Amygdala (tissue), 56 donors: ENCODE measurements at places on chromosomes 6 and 20.

DNA sequence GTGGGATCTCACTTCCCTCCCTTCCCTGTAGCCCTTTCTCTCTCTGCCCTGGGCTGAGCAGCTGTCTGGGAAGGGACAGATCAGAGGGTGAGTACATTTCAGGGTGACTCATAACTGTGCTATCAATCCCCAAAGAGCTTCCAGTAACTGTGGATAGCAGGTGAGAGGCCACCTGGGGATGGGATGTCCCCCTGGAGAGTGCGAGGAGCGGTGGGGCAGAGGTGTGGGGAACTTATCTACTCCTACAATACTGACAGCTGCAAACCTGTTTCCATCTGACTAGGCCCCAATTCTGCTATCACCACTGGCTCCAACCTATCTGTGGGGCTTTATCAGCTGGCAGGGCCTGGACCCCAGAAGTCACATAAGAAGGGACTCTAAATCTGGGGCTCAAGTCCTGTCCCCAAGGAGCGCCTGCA is 32.6 kb downstream of the KCNK5 start:
- no peak for DNase-seq

DNA sequence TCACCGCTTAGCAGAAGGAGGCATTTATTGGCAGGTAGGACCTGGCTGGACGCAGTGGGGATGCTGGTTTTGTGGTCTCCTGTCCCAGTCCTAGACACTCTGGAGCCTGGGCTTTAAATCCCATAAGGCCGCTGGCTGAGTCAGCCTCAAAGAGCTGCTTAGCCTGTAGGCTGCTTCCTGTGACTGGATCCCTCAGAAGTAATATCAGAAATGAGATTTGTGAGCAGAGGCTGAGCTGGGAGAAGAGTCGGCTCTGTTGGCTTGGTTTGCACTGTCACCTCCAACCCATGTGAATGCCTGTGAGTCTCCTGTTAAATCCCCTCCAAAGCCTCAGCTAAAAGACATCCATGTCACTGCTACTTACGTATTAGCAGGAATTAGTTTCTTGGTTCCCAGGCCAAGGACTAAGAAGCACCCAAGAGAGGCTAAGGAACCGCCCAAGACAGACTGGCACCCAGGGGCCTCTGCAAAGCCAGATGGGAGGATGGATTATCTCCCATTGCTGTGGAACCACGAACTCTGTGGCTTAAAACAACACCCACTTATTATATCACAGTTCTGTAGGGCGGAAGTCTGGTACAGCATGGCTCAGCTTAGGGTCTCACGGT is 289.4 kb downstream of the CDC5L start:
- DNase-seq, result no peak

DNA sequence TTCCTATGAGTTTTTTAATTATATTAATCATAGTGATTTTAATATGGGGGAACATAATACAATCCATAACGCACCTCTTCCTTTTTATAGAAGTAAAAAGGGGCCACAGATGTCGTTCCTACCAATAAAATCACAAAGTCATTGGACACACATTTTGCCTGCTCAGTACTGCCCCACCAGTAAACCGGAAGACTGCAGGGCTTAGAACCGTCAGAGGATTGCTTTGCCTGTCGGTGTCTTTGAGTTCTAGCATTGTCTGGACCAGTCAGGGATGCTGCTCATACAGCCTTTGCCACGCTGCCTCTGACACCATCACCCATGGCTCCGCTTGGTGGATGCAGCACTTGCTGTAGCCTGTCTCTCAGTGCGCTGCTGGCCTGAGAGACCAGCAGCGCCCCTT is 853.6 kb downstream of the C6orf118 start:
- DNase-seq, result no peak

- no peak for DNase-seq
Observed at GRCh38 chr6:44960898-44961297, 367.2 kb upstream of the RUNX2 start.

DNA sequence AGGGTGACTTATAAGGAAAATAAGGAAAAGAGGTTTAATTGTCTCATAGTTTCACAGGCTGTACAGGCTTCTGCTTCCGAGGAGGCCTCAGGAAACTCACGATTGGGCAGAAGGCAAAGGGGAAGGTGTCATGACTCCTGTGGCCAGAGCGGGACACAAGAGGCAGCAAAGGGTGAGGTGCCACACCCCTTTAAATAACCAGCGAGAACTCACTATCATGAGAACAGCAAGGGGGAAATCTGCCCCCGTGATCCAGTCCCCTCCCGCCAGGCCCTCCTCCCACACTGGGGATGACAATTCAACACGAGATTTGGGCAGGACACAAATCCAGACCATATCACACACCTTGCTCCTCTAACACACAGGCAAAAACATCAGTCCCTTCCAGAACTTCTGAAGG is 254.0 kb downstream of the DLL1 start:
- no peak for DNase-seq

- no peak for DNase-seq
Observed at GRCh38 chr6:142902636-142903053, 42.3 kb downstream of the HIVEP2 start.

DNA sequence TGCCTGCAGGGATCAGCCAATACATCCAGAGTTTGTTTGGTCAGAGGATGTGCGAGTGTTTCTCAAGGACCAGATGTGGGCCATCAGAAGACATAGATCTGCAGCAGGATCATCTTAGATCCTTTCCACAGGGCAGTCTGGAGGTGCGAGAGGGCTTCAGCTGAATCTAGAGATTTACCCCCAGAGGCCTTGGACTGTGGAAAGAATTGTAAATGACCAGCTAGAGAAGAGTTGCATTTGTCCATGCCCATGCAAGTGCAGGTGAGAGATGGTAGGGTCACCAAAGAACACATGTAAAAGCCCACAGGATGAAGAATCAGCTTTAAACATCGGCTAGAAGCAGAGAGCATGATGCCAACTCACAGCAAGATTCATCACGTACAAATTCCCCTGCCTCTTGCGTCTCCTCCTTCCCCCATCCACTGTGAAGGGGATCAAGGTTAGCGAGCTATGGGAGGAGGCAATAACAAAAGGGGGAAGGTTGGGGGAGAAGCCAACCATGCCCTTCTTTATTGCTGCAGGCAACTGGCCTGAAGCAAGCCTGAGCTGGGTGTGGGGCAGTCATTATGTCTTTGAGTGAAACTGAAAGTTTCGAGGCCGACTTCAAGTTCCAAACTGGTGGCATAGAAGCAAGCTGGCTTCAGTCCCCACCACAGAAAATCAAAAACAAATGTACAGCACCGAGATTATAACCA is 83.5 kb downstream of the SCML4 start:
- no peak for DNase-seq

DNA sequence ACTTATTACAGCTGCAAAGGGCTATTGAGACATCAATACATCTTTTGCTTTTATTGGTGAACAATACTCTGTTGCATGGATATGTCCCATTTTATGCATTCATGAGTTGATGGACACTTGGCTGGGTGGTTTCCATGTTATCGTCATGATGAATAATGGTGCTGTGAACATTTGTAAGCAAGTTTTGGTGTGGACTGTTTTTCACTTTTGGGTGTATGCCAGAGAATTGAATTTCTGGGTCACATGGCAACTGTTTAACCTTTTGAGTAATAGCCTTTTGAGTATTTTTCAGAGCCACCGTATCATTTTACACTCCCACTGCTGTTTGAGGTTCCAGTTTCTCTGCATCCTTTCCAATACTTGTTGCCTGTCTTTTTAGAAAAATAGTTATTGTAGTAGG is 107.0 kb downstream of the JARID2 start:
- DNase-seq, result no peak

DNA sequence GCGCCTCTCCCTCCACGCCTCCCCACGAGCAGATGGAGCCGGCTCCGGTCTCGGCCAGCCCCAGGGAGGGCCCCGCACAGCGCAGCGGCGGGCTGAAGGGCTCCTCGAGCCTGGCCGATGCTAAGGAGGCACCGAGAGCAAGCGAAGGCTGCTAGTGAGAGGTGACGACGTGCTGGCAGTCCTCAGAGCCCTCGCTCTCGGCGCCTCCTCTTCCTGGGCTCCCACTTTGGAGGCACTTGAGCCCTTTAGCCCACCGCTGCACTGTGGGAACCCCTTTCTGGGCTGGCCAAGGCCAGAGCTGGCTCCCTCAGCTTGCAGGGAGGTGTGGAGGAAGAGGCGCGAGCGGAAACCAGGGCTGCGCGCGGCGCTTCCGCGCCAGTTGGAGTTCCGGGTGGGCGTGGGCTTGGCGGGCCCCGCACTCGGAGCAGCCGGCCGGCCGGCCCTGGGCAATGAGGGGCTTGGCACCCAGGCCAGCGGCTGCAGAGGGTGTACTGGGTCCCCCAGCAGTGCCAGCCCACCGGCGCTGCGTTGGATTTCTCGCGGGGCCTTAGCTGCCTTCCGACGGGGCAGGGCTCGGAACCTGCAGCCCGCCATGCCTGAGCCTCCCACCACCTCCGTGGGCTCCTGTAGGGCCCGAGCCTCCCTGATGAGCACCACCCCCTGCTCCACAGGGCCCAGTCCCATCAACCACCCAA is 2.5 kb upstream of the TMEM14C start:
- DNase-seq, result peak; percentile 17

DNA sequence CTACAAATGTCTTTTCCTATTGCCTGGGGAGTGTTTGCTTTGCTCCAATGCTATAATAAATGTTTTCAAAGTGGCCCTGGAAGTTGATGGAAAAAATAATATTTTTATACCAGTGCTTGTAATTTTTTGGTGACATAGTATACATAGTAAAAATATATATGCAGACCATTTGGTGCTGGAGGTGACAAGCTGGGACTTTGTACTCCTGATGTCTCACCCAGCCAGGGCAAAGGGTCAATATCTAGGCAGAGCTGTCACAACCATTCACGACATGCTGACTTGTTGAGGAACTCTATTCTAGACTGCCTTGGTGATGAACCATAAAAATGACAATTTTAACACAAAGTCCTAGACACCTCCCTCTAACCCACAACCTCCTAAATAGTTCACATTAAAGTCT is 203.0 kb downstream of the PLCB1 start:
- no peak for DNase-seq

DNA sequence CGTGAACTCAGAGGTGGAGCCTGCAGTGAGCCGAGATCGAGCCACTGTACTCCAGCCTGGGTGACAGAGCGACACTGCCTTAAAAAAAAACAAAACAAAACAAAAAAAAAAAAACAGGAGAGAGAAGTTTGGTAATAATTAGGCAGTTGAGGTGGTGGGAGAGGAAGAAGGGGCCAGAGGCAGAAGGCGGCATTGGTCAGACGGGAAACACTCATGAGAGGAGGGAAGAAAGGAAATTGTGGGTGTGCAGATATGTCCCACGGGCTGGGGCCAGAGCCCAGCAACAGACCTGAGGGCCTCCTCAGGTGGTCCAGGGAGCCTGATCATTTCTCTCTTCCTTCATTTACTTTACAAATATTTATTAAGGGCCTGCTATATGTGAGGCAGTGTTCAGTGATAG is 20.0 kb downstream of the SULF2 start:
- no peak for DNase-seq

- DNase-seq, result no peak
Observed at GRCh38 chr6:36712816-36713215, 15.2 kb downstream of the RAB44 start.

GRCh38 chr6:168100803-168101589 is 22.0 kb upstream of the FRMD1 start:
- no peak for DNase-seq

DNA sequence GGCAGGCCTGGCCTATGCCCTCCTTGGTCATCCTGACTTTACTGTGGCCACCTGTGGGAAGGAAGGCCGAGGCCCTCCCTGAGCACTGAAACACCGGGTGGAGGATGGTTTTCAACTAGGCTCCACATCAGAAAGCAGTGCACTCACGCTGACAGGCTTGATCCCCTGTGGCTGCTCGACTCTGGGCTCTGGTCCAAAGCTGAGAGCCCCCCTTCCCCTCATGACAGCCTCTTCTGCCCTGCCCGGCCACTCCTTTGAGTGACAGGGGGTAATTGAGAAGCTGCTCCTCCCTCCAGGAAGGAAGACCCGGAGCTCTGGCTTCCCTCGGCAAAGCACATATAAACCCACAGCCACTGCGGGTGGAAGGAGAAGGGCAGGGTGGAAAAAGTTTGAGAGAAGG is 43.6 kb downstream of the MUC22 start:
- DNase-seq, result peak; percentile 8

GRCh38 chr6:36834576-36835341 is 4.5 kb downstream of the CPNE5 start:
- no peak for DNase-seq

DNA sequence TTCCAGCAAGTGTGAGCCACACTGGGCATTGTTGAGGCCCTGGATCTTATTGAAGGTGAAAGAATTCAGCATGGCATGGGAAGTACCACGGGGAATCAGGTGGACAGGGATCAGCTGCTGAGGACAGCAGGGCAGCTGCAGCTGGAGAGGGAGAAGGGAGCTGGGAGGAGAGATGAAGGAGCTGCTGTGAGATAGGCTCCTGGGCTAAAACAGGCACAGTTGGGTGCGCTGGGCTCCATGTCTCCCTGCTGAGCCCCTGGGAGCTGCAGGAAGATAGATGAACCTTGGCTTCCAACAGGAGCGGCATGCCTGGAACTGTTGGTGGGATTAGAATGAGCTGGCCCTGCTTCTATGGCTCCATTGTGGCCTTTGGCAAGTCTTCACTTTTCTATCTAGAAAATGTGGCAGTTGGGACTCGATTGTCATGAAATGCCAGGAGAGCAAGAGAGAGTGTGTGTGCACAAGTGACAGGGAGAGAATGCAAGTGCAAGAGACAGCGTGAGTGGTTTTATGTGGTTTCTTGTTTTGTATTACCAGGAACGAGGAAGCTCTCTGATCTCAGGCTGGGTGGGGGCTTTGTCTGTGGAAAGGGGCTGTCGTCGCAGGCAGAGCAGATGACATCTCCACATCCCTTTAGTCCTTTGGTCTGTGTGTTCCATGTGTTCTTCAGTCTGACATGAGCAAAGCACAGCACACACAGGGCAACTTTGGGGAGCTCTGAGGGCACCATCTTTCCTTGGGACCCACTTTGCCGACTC is 20.4 kb downstream of the SNPH start:
- no peak for DNase-seq

GRCh38 chr6:138403801-138404665 is at the start of gene HEBP2:
Gene HEBP2, plus strand, starts transcription at chr6:138404223. Its CDS starts 273 bp downstream, at chr6:138404496.
- DNase-seq, result peak; percentile 73

DNA sequence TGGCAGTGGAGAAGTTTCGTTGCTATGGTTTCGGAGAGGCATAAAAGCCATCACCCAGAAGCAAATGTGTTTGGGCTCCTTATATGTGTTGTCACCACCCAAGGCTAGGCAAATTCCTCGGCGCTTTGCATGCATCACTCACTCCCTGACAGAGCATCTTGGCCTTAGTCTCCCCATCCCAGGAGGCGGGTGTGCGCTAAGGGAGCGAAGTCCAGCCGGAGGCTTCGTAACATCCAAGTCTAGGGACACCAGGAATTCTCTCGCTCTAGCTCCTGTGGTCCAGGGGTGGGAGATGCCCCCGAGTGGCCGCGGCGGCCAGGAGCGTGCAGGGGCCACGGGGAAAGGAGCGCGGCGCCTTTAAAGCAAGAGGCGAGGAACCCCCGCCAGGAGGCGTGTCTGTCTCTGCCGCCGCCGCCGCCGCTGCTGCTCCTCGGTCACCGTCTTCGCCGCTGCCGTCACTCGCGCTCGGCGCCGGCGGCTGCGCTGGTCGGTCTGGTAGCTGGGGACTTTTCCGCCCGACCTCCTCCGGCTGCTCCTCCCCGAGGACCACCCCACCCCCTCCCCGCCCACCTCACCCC is at the start of gene GRIK2:
GRIK2 (plus strand) TSS at position 458 of the 578 bp plus-strand sequence.
- peak; percentile 46 for DNase-seq

- no peak for DNase-seq
Observed at GRCh38 chr6:129440691-129441090, 269.3 kb downstream of the ARHGAP18 start.
